T-cell (primary cell): ENCODE measurements at places on chromosomes 6 and 20. TPM values are rescaled to one million over a fixed set of nuclear protein-coding genes. Genes with fewer than 3 reads are reported as not detected.

DNA sequence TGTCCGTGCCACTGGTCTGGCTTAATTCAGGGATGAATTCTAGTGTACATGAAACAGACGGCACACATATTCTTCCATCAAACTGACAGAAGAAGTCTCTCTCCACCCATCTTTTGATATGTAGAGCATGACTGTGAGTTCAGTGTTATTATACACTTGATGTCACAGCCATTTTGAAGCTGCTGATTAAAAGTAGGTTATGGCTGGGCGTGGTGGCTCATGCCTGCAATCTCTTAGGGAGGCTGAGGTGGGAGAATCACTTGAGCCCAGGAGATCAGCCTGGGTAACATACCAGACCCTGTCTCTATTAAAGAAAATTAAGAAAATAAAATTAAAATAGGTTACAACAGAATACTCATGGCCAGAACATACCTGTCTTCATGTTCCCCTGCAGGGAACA, 20.7 kb downstream of the C6orf15 start:
- DNase-seq: no peak
- H3K4me3 ChIP-seq: no peak overlapping the region
- no peak overlapping the region for H3K27ac ChIP-seq
- no peaks in the 10 kb centered on the region for H3K36me3 ChIP-seq
- H3K4me1 ChIP-seq: peaks cover 35% of the 10 kb centered on the region
- H3K27me3 ChIP-seq: no peaks in the 10 kb centered on the region

Gene RPS6KA2
- total RNA-seq: 4.1 TPM

GRCh38 chr6:41687501-41688175, 47.8 kb downstream of the TFEB start:
- H3K4me1 ChIP-seq: no peaks in the 10 kb centered on the region
- peaks cover 14% of the 10 kb centered on the region for H3K36me3 ChIP-seq
- peaks cover 9% of the 10 kb centered on the region for H3K27me3 ChIP-seq
- H3K4me3 ChIP-seq: no peak overlapping the region

DNA sequence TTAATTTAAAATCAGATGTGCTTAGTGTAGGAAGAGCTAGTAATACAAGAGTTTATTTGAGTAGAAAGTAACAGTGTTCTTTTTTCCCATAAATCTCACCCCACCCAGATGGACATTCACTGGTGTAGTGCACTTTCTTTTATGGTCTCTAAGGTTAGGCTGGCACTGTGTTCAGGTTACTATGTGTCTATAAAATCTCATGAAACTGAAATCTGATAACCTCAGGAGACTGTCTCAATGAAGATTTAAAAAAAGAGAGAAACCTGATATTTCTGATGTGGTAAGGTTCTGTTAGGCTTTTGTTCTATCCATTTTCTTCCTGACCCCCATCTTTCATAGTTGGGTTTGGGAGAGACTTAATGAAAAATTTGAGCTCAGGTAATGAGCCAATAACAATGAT, 101.2 kb upstream of the CLVS2 start:
- DNase-seq: no peak
- H3K27ac ChIP-seq: no peak overlapping the region
- no peaks in the 10 kb centered on the region for H3K36me3 ChIP-seq
- H3K4me1 ChIP-seq: no peaks in the 10 kb centered on the region
- H3K4me3 ChIP-seq: no peak overlapping the region
- H3K27me3 ChIP-seq: no peaks in the 10 kb centered on the region

GRCh38 chr20:62452475-62453095, 23.2 kb downstream of the GATA5 start:
- H3K27ac ChIP-seq: no peak overlapping the region
- no peak overlapping the region for H3K4me3 ChIP-seq
- no peak for DNase-seq
- H3K36me3 ChIP-seq: no peaks in the 10 kb centered on the region
- H3K4me1 ChIP-seq: no peaks in the 10 kb centered on the region

Gene NKX2-2
- total RNA-seq: not detected

Gene MLIP
- not detected for total RNA-seq

- no peak overlapping the region for H3K4me3 ChIP-seq
- peaks cover 37% of the 10 kb centered on the region for H3K4me1 ChIP-seq
- no peak for DNase-seq
- H3K27ac ChIP-seq: no peak overlapping the region
Observed at GRCh38 chr20:41004531-41005360, 23.9 kb upstream of the TOP1 start.

DNA sequence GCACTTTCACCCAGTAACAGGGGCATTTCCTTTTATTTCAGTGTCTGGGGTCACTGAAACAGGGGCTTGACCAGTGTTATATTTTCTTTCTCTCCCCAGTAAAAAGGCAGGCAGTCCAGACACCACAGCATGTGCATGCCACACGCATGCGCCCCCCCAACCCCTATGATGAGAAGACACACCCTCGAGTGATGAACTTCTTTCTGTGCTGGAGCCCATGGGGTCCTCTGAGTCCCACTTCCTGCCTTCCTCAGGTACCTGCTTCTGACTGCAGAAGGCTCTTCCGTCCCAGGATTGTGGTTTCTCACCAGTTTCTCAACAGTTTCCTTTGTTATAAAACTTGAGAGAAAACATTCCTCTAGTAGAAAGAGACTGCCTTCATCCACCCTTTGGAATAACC, 45.7 kb upstream of the TMEM181 start:
- H3K27me3 ChIP-seq: peaks cover 16% of the 10 kb centered on the region
- H3K36me3 ChIP-seq: no peaks in the 10 kb centered on the region
- peaks cover 45% of the 10 kb centered on the region for H3K4me1 ChIP-seq
- no peak overlapping the region for H3K27ac ChIP-seq

- no peaks in the 10 kb centered on the region for H3K36me3 ChIP-seq
- H3K4me3 ChIP-seq: no peak overlapping the region
- no peak for DNase-seq
- H3K27ac ChIP-seq: no peak overlapping the region
- H3K4me1 ChIP-seq: no peaks in the 10 kb centered on the region
Observed at GRCh38 chr6:13089296-13089994, 238.9 kb downstream of the TBC1D7 start.

Gene EYS
- not detected for total RNA-seq

GRCh38 chr20:24819331-24819965, 129.6 kb upstream of the CST7 start:
- H3K36me3 ChIP-seq: no peaks in the 10 kb centered on the region
- H3K27me3 ChIP-seq: peaks cover 11% of the 10 kb centered on the region
- H3K4me3 ChIP-seq: no peak overlapping the region

Gene PABPC1L
- total RNA-seq: 45.6 TPM

Gene SFTA2
- total RNA-seq: not detected

DNA sequence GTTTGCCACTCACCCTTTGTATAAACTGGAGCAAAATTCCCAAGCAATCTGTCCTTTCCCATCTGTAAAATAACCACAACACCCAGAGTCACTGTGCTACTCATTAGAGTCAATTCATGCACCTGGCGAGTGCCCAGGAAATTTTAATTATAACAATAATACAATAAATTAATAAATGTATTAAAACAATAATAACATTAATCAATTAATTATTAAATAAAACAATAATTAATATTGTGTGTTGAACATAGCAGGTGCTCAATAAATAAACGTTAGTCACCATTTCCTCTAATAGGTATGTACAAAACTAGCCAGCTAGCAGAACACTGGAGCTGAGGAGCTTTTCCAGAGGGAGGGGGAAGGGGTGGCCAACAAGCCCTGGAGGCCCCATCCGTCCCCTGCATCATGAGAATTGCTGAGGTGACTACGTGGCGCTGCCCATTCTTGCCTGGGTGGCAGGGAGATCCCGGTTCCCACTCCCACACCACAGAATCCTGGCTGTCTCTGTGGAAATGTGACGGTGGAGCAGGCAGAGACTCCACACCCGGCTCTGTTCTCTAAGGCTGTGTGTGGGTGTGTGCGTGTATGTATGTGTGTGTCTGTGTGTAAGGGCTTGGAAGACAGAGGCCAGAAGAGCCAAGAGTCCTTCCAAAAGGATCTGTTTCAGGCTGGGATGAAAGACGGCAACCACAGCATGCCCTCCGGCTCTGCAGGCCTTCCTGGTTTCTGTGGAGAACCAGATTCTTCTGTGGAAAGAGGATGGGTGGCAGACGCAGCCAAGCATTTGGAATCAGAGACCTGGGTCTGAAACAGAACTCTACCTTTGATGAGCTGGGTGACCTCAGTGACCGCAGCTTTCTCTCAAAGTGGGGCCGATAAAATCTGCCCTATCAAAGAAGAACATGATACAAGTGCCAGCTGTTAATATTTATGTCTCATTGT, 18.8 kb upstream of the EZR start:
- H3K4me3 ChIP-seq: no peak overlapping the region
- H3K27me3 ChIP-seq: no peaks in the 10 kb centered on the region
- no peaks in the 10 kb centered on the region for H3K4me1 ChIP-seq
- H3K36me3 ChIP-seq: no peaks in the 10 kb centered on the region
- no peak overlapping the region for H3K27ac ChIP-seq

- H3K4me3 ChIP-seq: no peak overlapping the region
- H3K27ac ChIP-seq: no peak overlapping the region
- DNase-seq: no peak
- H3K4me1 ChIP-seq: no peaks in the 10 kb centered on the region
- no peaks in the 10 kb centered on the region for H3K27me3 ChIP-seq
Observed at GRCh38 chr6:128417698-128418097, 102.7 kb downstream of the PTPRK start.

Gene RIMS1
- total RNA-seq: not detected

DNA sequence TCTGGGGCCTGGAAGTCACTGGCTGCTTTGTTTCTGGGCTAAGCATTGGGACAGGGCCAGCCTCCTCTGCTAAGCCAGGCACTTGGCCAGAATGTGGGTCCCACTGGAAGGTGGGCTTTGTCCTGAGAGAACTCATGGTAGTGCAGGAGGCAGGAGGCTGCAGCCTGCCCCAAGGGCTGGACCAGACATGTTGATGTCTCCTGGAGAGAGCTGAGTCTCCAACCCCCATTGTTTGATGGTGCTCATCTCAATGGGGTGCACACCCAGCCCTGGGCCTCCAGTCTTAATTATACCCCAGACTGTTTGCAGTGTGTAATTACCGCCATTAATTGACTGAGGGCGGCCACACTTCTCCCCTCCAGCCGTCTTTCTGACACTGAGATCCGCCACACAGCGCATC, 220.5 kb upstream of the PMEPA1 start:
- H3K27me3 ChIP-seq: no peaks in the 10 kb centered on the region
- no peaks in the 10 kb centered on the region for H3K4me1 ChIP-seq
- no peak overlapping the region for H3K4me3 ChIP-seq
- no peaks in the 10 kb centered on the region for H3K36me3 ChIP-seq
- H3K27ac ChIP-seq: no peak overlapping the region

GRCh38 chr20:52965819-52966218, 6.3 kb upstream of the TSHZ2 start:
- no peaks in the 10 kb centered on the region for H3K4me1 ChIP-seq
- no peak overlapping the region for H3K4me3 ChIP-seq
- H3K36me3 ChIP-seq: no peaks in the 10 kb centered on the region
- no peak for DNase-seq
- H3K27me3 ChIP-seq: no peaks in the 10 kb centered on the region

DNA sequence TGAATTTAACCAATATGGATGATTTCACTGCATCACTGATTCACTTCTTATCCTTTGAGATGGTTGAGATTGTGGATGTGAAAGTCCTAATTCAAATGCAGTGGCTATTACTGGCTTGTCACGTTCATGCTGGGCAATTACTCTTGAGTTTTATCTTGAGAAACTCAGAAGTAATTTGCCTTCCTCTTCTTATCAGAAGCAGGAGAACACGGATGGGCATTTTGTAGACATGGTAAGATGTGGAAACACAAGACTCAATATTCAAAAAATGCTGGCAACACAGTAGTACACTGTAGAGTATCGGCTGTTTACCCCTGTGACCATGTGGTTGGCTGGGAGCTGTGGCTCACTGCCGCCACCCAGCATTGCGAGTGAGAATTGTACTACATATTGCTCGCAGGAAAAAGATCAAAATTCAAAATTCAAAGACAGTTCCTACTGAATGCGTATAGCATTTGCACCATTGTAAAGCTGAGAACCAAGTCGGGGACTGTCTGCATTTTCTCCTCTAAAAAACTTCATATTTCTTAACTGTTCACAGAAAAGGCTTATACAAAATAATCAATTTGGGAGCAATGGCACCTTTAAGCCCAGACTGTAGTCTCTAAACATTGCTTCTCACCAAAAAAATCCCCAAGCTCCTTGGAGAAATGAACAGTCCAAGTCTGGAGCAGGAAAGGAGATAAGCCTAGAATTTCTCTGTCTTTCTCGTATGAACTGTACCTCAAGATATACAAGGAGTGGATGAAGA, 61.9 kb upstream of the ELOVL5 start:
- H3K4me1 ChIP-seq: no peaks in the 10 kb centered on the region
- no peaks in the 10 kb centered on the region for H3K27me3 ChIP-seq
- no peaks in the 10 kb centered on the region for H3K36me3 ChIP-seq
- H3K4me3 ChIP-seq: no peak overlapping the region
- peak; percentile 66 for DNase-seq

Gene MYBL2
- total RNA-seq: 1.4 TPM

- no peak for DNase-seq
- H3K27ac ChIP-seq: no peak overlapping the region
- no peaks in the 10 kb centered on the region for H3K4me1 ChIP-seq
- H3K36me3 ChIP-seq: no peaks in the 10 kb centered on the region
Observed at GRCh38 chr6:73085443-73085871, 139.8 kb downstream of the KHDC1L start.

Gene OR2H2
- total RNA-seq: not detected

DNA sequence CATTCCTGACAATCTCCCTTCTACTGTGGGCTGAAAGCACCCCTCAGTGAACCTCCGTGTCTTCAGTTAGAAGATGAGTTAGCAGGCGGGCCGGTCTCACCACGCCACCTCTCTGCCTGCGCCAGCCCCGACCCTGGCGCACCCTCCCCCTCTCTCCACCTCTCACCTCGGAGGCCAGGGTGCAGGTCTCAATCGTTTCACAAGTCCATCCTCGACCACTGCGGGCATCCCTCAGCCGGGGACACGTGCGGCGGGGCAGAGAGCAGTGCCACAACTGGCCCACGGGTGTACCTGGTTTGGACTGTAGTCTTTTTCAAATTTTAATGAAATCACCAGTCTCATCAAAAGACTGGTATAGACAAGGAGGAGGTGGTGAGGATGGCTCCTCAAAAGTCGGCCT, 34.4 kb downstream of the NFATC2 start:
- H3K4me1 ChIP-seq: peaks cover 25% of the 10 kb centered on the region
- H3K27ac ChIP-seq: no peak overlapping the region
- no peaks in the 10 kb centered on the region for H3K36me3 ChIP-seq
- no peak overlapping the region for H3K4me3 ChIP-seq
- no peak for DNase-seq
- no peaks in the 10 kb centered on the region for H3K27me3 ChIP-seq

- DNase-seq: no peak
- H3K36me3 ChIP-seq: no peaks in the 10 kb centered on the region
- H3K4me3 ChIP-seq: peak overlapping the region; percentile 67
- H3K4me1 ChIP-seq: peaks cover 22% of the 10 kb centered on the region
Observed at GRCh38 chr6:25278261-25278913, 787 bp upstream of the CARMIL1 start.
